KBM-7 (cell line): ENCODE measurements at places on chromosomes 16 and 17.

GRCh38 chr17:3558603-3559269, 1.1 kb upstream of the TRPV3 start:
- no peak for DNase-seq

- DNase-seq = no peak
These were observed 210.1 kb upstream of the MAF start for GRCh38 chr16:79810449-79811189.

DNA sequence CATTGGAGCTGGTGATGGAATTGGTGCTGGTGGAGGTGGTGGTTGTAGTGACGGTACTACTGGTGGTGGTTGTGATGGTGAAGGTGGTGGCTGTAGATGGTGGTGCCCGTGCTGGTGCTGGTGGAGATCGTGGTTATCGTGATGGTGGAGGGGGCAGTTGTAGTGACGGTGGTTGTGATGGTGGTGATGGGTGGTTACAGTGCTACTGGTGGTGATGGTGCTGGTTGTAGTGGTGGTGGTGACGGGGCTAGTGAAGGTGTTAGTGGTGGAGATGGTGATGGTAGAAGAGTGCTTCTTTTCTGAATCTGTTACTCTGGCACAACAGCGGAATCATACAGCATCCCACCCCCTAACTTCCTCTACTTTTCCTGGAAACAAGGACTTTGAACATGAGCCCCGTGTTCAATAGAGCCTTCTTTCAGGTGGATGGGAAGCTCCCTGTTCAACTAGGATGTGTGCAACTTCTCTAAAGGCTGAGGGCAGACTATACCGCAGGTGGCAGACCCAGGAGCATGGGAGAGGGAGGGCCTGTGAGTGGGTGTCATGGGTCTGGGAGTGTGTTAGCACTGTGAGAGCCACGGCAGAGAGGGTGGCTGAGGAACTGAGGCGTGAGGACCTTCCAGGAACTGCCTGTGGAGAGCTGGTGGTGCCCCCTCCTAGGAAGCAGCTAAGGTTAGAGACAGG, 8.2 kb downstream of the TBX21 start:
- DNase-seq = no peak

DNA sequence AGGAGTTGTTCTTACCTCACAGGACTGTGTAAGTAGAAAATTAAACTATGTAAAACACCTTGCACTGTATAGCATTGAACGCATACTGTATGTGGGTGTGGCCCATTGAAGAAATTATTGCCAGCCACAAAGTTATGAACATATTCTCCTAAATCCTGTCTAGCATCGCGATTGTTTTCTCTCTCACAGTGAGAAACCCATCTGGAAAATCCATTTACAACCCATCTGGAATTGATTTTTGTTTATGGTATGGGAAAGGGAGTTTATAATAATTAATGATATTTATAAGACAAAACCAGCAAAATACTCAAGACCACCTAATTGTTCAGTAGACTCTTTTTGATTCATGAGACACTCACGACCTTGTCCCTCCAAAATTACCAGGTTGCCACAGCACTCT, 22.1 kb upstream of the MON1B start:
- DNase-seq = no peak

DNA sequence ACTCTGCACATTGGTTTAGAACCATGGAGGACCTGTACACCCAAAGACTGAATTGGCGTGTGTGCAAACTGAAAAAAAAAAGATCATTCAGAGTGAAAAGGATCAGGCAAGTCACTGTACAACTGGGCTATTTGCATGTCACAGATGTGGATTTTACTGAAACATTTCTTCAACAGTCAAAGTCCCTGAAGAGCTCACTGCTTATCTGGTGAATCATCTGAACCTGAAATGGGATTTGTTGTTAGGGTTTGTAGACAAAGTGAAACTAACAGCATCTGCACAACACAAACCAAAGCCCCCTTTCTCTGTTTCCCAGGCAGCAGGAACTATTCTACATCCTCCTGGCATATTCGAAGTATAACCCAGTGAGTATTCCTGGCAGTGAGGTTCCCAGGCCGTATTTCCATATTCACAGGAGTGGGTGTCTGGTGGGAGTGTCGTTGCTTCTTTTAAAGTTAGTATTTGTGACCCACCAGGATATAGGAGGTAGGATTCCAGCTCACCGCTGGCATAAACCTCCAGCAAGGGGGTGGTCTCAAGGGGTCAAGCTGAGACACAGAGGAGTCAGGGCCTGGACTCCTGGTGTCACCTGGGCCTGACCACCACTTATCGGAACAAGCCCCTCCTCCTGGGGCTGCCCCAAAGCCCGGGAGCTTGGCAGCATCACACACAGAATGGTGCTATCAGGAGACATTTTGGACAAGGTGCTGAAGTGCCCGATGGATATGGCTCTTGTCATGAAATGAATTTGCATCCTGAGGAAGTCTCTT, 80.9 kb downstream of the GOSR1 start:
- no peak for DNase-seq

DNA sequence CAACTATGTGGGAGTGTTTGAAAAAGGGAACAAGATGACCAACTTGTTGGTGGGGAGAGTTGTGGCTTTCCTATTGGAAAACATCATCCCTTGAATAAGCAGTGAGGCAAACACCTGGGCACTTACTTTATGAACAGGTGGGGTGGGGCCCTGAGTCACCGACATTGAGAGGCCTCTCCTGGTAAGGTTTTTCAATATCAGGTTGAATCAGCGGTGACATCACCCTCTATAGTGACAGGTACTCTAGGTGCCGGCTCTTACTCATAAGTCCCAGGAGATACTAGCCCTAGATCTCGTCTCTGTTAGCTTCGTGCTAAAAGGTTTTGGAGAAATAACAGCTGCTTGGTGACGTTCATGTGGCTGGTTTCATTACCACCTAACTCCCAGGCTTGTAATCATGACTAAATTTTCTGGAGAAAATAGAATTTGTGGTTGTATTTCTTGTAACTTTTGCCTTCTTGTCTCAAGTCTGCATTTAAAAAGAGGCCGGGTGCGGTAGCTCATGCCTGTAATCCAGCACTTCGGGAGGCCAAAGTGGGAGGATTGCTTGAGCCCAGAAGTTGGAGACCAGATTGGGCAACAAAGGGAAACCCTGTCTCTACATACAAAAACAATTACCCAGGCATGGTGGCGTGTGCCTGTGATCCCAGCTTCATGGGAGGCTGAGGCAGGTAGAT, 19.3 kb downstream of the CDH1 start:
- DNase-seq = no peak

DNA sequence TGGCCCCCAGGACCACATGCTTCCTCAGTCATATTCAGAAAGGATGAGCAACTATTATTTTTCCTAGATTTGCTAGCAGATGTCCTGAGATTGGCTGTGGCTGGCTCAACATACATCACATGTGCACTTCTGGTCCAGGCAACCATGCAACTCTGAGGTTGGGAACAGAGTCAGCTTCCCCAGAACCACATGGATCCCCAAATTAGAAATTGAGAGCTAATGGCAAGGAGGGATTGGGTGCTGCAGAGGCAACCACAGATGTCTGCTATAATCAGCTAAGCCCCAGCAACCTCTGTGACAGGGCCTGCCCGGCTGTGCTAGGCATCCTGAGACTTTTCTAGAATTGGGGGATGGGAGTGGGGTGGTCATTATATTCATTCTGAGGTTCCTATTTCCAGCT, 33.8 kb upstream of the CLEC18A start:
- DNase-seq = no peak

- DNase-seq = peak; percentile 28
These were observed 41.5 kb upstream of the CDH5 start for GRCh38 chr16:66324815-66325515.

DNA sequence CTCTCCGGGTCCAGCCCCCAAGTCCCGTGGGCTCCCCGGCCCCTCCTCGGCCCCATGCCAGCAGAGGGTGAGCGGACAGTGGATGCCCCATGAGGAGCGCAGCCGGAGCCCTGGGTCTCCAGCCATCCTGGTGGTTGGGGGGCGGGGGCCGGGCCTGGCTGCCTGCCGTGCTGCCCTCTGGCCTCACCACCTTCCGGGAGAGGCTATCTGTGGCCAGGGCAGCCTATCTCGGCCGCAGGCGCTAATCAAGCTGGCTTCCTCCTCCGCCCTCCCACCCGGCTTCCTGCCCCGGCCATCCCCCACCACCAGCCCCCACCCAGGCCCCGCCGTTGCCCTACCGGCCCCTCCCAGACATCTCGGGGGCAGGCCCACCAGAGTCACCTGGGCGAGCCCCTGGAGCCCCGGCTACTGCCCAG, 46.8 kb downstream of the ZFPM1 start:
- DNase-seq = no peak

- DNase-seq = peak; percentile 72
These were observed at the start of gene SNX20 for GRCh38 chr16:50681021-50681885. Gene SNX20 (minus strand): TSS chr16:50681312. CDS start chr16:50677526, 3,786 bp downstream.

- no peak for DNase-seq
These were observed 13.8 kb upstream of the CD79B start for GRCh38 chr17:63945784-63946439.

GRCh38 chr17:17064322-17064721, 22.1 kb downstream of the MPRIP start:
- DNase-seq = no peak

- DNase-seq = peak; percentile 70
These were observed 107.0 kb upstream of the CACNG5 start for GRCh38 chr17:66727634-66728570.

- DNase-seq = no peak
These were observed 4.1 kb downstream of the NOTUM start for GRCh38 chr17:81956607-81957589.

DNA sequence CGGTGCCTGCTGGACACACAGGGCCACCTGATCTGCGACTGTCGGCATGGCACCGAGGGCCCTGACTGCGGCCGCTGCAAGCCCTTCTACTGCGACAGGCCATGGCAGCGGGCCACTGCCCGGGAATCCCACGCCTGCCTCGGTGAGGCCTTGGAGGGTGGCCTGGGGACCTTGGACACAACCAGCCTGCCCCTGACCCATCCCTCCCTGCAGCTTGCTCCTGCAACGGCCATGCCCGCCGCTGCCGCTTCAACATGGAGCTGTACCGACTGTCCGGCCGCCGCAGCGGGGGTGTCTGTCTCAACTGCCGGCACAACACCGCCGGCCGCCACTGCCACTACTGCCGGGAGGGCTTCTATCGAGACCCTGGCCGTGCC, 1.4 kb downstream of the NTN3 start:
- no peak for DNase-seq

DNA sequence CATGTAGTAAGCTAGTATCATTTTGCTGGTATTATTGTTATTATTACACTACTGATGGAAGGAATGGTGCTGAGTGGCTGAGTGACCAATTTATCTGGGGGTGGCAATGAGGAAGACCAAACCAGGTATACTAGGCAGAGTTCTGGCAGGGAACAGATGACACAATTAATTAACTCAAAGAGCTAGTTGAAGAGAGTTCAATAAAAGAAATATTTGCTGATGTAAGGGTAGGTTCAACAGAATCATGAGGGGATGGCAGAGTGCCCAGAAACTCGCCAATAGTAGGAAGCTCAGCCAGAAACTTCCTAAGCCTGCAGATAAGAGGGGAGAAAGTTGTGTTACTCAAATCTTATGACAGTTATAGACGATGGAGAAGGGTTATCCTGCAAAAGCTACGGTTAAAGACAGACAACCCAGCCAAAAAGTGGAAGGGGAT, 352.5 kb downstream of the KCNJ2 start:
- DNase-seq = no peak

DNA sequence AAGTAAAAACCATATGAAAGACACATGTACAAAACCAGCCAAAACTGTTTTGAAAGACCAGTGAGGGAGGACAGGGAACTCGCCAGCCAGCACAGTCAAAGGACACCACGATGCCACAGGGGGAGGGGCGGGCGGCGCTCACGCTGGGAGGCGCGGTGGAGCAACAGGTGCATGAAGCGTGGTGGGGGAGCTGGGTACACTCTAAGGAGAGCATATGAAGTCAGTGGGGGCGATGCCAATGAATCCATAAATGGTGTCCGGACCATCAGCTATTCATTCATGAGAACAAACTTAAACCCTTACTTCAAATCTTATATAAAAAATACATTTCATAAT, 101.0 kb upstream of the DNAH17 start:
- no peak for DNase-seq

GRCh38 chr17:35022536-35023063, 40.9 kb downstream of the RFFL start:
- peak; percentile 57 for DNase-seq

GRCh38 chr17:79073016-79073705, 1.5 kb upstream of the ENGASE start:
- no peak for DNase-seq

- DNase-seq = no peak
These were observed 2.9 kb downstream of the GLP2R start for GRCh38 chr17:9828296-9829295.

DNA sequence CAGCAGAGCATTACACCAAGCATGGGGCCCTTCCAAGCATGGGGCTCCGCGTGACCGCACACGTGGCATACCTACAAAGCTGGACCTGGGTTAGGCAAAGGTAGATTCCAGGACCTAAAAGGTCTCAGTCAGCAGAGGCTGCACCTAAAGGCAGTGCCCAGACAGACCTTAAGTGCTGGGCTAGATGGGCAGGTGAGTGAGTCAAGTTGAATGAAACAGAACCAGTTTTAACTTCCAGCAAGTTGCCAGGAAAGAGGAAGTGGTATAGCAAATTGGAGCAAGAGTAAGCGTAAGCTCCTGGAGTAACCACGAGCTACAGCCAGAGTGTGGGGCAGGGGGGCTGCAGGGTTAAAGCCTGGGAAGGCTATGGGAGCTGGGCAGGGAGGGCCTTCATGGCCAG, 49.5 kb downstream of the SRCIN1 start:
- DNase-seq = peak; percentile 64

GRCh38 chr16:86931410-86931941, 353.1 kb downstream of the FOXL1 start:
- DNase-seq = no peak

DNA sequence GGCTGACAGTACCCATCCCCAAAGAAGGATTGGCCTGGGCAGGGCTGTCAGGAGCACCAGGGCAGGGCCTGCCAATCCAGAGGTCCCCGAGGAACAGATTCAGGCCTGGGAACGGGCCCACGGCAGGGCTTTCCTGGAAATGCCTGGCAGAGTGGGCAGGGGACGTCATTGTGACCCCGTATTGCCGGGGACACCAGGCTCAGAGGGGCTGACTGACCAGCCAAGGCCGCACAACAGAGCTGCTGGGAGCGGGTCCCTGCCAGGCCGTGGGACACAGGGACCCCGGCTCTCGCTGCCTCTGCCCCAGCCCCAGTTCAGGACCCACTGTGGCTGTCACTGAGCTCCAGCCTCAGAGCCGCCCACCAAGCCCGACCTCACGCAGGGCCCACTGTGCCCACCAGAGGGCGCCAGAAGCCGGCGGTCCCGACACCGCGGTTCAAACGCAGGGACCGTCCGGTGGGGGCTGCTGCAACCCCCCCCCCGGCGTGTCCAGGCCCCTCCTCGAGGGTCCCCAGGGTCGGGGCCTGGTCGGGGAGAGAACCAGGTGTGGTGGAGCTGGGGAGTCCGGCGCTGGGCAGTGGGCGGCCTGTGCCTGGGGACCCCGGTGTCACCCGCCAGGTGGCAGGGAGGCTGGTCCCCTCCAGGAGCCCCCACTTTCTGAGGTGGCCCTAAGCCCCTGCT, 15.2 kb upstream of the SSTR5 start:
- peak; percentile 54 for DNase-seq

GRCh38 chr16:73183611-73184092, 135.7 kb upstream of the ZFHX3 start:
- no peak for DNase-seq

- DNase-seq = no peak
These were observed 113.0 kb downstream of the RBFOX3 start for GRCh38 chr17:79497777-79498348.
